ENCODE measurements at places on chromosomes 5 and 9. TPM values are rescaled to one million over a fixed set of nuclear protein-coding genes. Genes with fewer than 3 reads are reported as not detected.

PRRX2 gene
- 13.4 TPM for polyA plus RNA-seq

ACOT12 gene
- polyA plus RNA-seq, result not detected

SPINK14 gene
- polyA plus RNA-seq, result not detected

GCNT1 gene
- 1.1 TPM for polyA plus RNA-seq

MYMK gene
- not detected for polyA plus RNA-seq

SPAG8 gene
- polyA plus RNA-seq, result 0.90 TPM

GARIN3 gene
- not detected for polyA plus RNA-seq

ACTBL2 gene
- 0.01 TPM for polyA plus RNA-seq

TMEM161B gene
- 4.1 TPM for polyA plus RNA-seq

IFNK gene
- polyA plus RNA-seq, result not detected

CDH9 gene
- not detected for polyA plus RNA-seq

SMU1 gene
- polyA plus RNA-seq, result 4.7 TPM

FAM221B gene
- not detected for polyA plus RNA-seq

SMIM33 gene
- polyA plus RNA-seq, result 0.04 TPM

GRXCR2 gene
- polyA plus RNA-seq, result not detected

OTP gene
- not detected for polyA plus RNA-seq

UBE2QL1 gene
- 0.90 TPM for polyA plus RNA-seq

LRRC19 gene
- not detected for polyA plus RNA-seq

ADAMTS13 gene
- 2.7 TPM for polyA plus RNA-seq

HK3 gene
- 48.0 TPM for polyA plus RNA-seq

TMEM232 gene
- polyA plus RNA-seq, result 0.97 TPM

LTC4S gene
- polyA plus RNA-seq, result 4.3 TPM

ZNF366 gene
- polyA plus RNA-seq, result 1.5 TPM

SHOC1 gene
- polyA plus RNA-seq, result 0.01 TPM

SLC34A1 gene
- not detected for polyA plus RNA-seq

MELK gene
- 0.34 TPM for polyA plus RNA-seq

TMEM215 gene
- polyA plus RNA-seq, result not detected

WDR38 gene
- polyA plus RNA-seq, result not detected

SAP30L gene
- polyA plus RNA-seq, result 17.0 TPM

QRFP gene
- polyA plus RNA-seq, result not detected

GMCL2 gene
- not detected for polyA plus RNA-seq

CER1 gene
- not detected for polyA plus RNA-seq

PKD2L2 gene
- not detected for polyA plus RNA-seq

RMRP gene
- not detected for polyA plus RNA-seq

FBP2 gene
- polyA plus RNA-seq, result 0.58 TPM

ZNF483 gene
- polyA plus RNA-seq, result 0.34 TPM

HBEGF gene
- 40.2 TPM for polyA plus RNA-seq

RNF183 gene
- polyA plus RNA-seq, result 0.25 TPM

JMY gene
- polyA plus RNA-seq, result 2.7 TPM

NKD2 gene
- polyA plus RNA-seq, result 5.0 TPM

GPR151 gene
- not detected for polyA plus RNA-seq

PCDHGB2 gene
- polyA plus RNA-seq, result 0.90 TPM

SLC1A3 gene
- polyA plus RNA-seq, result 89.3 TPM
